NCI-H1105 (cell line): ENCODE measurements at places on chromosomes 12 and 14.

GRCh38 chr12:49562831-49563230 lies 5.1 kb downstream of the MCRS1 start:
- DNase-seq = no peak

- no peak for DNase-seq
Measured at GRCh38 chr12:24460506-24460905, 488.4 kb downstream of the BCAT1 start.

GRCh38 chr14:91302391-91302790 lies 57.9 kb upstream of the GPR68 start:
- DNase-seq = no peak

DNA sequence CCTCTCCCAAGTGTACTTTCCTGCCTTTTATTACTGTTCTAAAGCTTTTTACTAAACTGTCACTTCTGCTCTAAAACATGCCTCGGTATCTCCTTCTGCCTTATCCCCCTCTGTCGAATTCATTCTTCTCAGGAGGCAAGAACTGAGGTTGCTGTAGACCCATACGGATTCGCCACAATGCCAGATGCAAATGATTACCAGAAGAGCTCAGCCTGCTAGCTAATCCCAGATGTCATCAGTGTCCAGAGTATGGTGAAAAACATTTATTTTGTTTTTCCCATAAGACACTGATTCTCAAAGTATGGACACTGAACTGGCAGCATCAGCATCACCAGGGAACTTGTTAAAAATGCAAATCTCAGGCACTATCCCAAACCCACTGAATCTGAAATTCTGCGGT lies 359.3 kb downstream of the TMTC2 start:
- no peak for DNase-seq

GRCh38 chr14:29847056-29847380 lies 80.6 kb downstream of the PRKD1 start:
- no peak for DNase-seq
